Common myeloid progenitor, CD34-positive (primary cell): ENCODE measurements at places on chromosomes 3 and 15.

DNA sequence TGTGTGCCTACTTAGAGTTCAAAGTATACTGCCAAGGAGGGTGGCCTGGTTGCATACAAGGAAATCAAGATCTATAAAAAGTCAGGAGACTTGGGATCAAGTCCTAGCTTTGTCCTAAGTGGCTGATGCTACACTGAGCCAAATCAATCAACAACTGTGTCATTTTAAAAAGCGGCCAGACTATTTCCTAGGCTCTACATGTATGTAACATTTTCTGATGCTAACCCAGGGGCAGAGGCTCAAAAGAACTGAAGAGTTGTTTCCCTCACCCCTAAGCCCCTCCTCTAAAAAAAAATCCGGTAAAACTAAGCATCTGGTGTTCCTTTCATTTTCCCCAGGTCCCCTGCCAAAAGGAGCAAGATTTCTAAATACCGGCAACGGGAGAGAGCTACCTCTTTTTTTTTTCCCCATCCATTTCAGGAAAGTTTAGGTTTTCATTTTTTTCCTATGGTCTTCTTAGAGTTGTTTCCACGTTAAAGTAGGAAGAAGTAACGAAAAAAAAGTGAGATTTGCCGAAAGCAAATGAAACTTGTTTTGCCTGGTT is 18.8 kb upstream of the CHD2 start:
- no peak for DNase-seq

GRCh38 chr3:36197151-36197550 is 183.2 kb upstream of the STAC start:
- DNase-seq: no peak

DNA sequence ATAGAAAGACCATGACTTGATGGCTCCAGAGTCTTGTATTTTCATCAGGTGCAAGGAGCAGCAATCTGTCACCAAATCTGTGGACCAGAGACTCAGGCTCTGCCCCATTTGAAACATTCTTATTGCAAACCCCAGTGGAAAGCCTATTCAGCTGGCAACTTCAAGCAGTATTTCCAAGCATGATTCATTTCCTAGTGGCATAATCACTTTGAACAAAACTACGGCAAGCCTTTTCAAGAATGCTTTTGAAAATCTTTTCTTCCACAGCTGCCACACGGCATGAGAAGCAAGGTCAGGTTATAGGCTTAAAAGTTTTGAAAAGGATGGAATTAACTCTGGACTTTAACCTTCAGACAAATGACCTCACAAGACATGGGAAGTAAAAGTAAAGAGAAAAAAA is 122.0 kb upstream of the BFSP2 start:
- DNase-seq: no peak

- no peak for DNase-seq
Observed at GRCh38 chr3:114554731-114555130, 260.9 kb downstream of the TIGIT start.

- DNase-seq: no peak
Observed at GRCh38 chr3:177466074-177466473, 268.8 kb upstream of the TBL1XR1 start.
